Fibroblast of the aortic adventitia (primary cell): ENCODE measurements at places on chromosomes 6 and 20. TPM values are rescaled to one million over a fixed set of nuclear protein-coding genes. Genes with fewer than 3 reads are reported as not detected.

The EXOC2 gene
- total RNA-seq = 11.0 and 27.9 TPM in 2 replicates

The TRAM2 gene
- total RNA-seq = 82.1 and 128 TPM in 2 replicates

The CST5 gene
- not detected in 2 replicates for total RNA-seq

The HLA-DRB5 gene
- not detected in 2 replicates for total RNA-seq

The PPP1R10 gene
- total RNA-seq = 32.1 and 39.1 TPM in 2 replicates

The HLA-DMB gene
- total RNA-seq = 0.09 TPM in 1 of 2 replicates, not detected in the other

The PROCR gene
- 62.2 and 106 TPM in 2 replicates for total RNA-seq

The C6orf58 gene
- total RNA-seq = not detected in 2 replicates

The SIM1 gene
- under 0.01 TPM in 1 of 2 replicates, not detected in the other for total RNA-seq

The DHX35 gene
- total RNA-seq = 5.1 and 8.9 TPM in 2 replicates

The DUSP22 gene
- 17.0 and 18.6 TPM in 2 replicates for total RNA-seq

The NDRG3 gene
- 15.3 and 23.1 TPM in 2 replicates for total RNA-seq

The LRRC73 gene
- 0.63 and 0.98 TPM in 2 replicates for total RNA-seq

The OR2B6 gene
- not detected in 2 replicates for total RNA-seq

The TSPO2 gene
- total RNA-seq = not detected in 2 replicates

The RAB44 gene
- not detected in 2 replicates for total RNA-seq

The HLA-DQA1 gene
- total RNA-seq = not detected in 2 replicates

The LZTS3 gene
- 3.6 and 11.6 TPM in 2 replicates for total RNA-seq

The FOXF2 gene
- total RNA-seq = 0.25 and 8.1 TPM in 2 replicates

The DYNLRB1 gene
- total RNA-seq = 30.0 and 144 TPM in 2 replicates

The TREML1 gene
- total RNA-seq = not detected in 2 replicates

DNA sequence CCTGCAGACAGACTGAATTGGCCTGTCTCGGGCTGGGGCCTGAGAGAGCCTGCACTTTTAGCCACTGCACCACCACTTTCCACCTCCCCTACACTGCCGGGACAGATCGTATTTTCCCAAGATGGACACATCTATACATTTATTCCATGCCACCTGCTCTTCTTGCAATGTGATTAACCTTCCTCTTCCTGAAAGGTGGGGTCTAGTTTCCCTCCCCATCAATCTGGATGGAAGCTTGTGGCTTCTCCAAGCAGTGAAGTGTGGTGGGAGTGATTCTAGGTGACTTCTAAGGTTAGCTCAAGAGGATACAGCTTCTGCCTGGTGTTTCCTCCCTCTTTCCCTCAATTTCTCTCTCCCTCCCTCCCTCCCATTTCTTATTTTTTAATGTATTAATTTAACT is 150.3 kb upstream of the PROKR2 start:
- DNase-seq = no peak

DNA sequence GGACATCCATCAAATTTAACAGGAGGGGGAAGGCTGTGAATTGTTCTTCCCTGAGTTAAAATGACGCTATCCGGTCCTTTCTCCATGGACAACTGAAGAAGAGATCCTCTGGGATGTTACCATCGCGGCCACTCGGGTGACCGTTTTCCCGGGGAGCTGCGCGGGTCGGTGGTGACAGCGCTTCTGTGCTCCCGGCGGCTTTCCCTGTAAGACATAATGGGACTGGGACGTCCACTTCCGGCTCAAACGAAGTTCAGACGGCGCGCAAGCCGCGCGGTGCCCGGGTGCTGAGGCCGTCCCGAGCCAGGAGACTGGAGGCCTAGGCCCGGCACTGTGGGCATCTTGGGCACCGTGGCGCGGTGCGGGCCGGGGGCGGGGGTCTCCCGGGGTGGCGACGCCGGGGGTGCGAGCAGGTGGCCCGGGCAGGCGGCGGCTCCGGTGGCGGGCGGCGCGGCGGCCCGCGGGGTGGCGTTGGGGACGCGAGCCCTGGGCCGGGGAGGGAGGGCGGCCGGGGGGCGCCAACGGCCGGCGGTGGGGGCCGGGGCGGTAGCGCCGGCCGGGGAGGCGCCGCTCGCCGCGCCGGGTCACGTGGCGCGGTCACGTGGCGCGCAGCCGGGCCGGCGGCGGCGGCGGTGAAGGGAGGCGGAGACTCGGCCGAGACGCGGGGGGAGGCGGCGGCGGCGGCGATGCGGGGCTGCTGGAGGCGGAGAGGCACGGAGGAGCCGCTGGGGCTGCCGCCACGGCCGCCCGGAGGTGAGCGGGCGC is 63.6 kb downstream of the GTF2H5 start:
- peak; percentile 48 for DNase-seq

DNA sequence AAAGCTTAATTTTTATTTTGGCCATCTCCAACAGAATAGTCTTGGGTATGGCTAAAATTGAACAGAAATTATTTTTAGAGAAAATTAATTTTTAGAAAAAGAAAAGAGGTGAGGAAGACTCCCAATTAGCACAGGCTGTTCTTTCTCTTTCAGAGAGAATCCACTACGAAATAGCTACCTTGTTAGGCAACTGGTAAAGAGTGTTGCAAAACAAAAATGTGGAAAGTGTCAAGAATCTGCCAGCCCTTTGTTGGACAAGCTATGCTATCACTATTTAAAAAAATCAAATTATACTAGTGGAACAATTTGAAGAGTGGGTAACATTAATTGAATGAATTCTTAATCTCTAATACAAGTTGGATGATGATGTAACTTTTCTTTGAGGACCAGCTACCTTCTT is 19.2 kb upstream of the ZSCAN9 start:
- no peak for DNase-seq

GRCh38 chr20:9092655-9093054 is 23.8 kb downstream of the PLCB4 start:
- DNase-seq = no peak

DNA sequence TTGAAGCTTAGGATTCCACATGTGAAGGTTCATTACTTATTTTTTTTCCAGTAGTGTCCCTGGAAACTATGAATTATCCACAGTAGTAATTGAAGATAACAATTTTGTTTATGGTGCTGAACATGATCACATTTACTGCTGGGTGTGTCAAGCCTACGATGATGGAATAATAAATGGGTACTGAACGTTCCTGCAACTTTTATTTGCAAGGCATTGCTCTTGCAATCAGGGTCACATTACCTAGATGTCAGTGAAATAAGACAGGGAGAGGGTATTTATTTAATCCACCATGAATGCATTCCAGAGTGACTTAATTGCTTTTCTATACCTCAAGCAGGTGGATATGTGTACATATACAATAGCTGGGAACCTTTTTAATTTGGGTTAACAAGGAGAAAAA is 27.0 kb upstream of the MLIP start:
- no peak for DNase-seq

GRCh38 chr20:44117296-44118184 is 69.4 kb downstream of the JPH2 start:
- DNase-seq = no peak

DNA sequence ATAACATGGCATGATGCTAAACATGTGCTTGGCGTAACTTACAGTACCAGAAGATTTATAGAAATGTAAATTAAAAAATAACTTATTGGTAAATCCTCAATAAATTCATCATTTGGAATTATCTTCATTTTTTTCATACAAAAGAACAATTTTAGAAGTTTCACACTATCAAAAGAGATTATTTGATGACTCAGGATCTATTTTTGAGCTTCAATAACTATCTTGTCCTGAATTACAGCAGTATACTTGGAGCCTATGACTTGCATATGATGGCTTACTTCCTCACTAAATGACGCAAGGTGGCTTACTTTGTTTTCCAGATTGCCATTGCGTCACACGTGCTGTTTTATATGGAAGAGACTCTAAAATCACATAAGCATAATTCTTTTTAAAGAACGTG is 49.2 kb downstream of the KHDRBS2 start:
- DNase-seq = no peak

DNA sequence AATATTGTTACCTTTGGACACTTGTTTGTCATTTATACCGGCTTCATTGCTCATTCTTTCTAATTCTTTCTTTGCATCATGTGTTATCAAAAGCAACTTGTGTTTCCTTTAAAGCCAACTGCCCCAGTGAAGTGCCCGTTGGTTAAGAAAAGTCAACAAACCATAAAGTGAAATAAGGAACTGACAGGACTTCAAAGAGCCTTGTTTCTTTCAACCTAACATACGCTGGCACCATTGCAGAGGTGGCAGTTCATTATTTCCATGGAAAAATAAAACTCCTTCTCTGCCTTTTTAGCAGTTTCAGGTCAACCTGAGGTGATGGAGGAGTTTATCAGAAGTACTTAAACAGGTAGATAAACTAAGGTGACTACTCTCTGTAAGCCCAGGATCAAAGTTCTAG is 28.8 kb downstream of the FERMT1 start:
- no peak for DNase-seq

DNA sequence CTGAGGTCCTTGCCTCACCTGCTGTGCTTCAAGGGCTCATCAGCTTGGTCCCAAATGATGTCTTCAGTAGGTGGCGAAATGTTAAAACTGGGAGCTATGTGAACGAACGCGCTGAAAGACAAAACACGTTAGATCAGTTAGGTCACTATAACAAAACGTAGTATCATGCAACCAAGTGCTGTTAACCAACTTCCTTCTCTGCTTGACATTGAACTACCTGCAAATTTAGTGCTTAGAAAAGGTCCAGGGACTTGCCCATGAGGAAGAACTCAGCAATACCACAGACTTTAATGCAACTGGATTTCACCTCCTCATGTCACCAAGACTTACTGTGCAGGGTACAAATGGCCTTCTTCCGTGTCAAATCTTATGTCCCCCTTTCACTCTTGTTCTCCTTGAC is 24.8 kb downstream of the BACH2 start:
- no peak for DNase-seq

- DNase-seq = no peak
These were observed 708 bp downstream of the NRN1 start for GRCh38 chr6:6006006-6006427.

GRCh38 chr20:35135867-35136586 is 11.1 kb downstream of the EDEM2 start:
- peak; percentile 80 for DNase-seq

- no peak for DNase-seq
These were observed 139.5 kb upstream of the BTBD3 start for GRCh38 chr20:11778206-11778570.

- no peak for DNase-seq
These were observed 27.4 kb downstream of the HEBP2 start for GRCh38 chr6:138431256-138432062.

GRCh38 chr6:47106216-47106615 is 64.1 kb upstream of the ADGRF1 start:
- no peak for DNase-seq

GRCh38 chr6:100339574-100340255 is 125.0 kb downstream of the SIM1 start:
- peak; percentile 13 for DNase-seq

GRCh38 chr6:141260627-141261015 is 872.1 kb upstream of the GJE1 start:
- no peak for DNase-seq

DNA sequence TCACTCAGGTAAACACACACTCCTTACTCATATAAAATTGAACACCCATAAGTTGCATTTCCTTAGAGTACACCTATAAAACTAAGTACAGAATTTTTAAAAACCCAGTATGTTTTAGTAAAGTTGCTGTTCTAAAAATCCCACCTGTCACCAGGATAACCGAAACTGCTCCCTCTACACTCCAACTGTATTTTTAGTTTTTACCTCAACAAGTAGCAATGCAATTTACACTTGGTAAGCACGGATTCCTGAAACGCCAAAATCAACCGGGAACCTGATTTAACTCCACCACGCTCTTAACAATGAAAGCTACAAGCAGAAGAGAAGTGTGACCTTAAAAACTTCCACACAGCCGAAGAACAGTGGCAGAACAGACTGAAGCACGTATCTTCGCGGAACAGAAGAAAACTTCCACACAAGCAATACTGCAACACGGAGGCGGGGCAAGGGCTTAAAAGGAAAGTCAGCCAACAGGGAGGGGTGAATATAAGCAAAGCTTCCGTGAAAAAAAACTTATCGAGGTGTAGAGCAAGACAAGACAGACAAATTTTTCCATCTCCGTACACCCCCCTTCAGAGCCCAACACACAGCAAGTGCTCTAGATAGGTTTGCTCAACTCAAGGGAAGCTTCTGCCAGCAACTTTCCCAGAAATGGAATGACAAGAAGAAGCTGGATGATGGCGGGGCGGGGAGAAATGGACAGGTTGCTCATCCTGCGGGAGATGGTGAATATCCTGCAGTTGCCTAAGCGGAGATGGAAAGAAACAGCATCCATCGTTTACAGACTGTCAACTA is 1.4 kb downstream of the STAU1 start:
- DNase-seq = peak; percentile 60

GRCh38 chr6:98641949-98642719 is 192.2 kb upstream of the POU3F2 start:
- DNase-seq = no peak
